ENCODE measurements at places on chromosomes 1 and 21.

GRCh38 chr21:46443910-46444309 is 14.8 kb upstream of the DIP2A start:
- no peak for DNase-seq

- no peak for DNase-seq
Observed at GRCh38 chr1:212413902-212414327, 771 bp downstream of the PACC1 start.

- no peak for DNase-seq
Observed at GRCh38 chr1:20359451-20360330, 69.0 kb downstream of the VWA5B1 start.

- DNase-seq, result no peak
Observed at GRCh38 chr1:172960019-172960418, 90.7 kb downstream of the TNFSF18 start.

DNA sequence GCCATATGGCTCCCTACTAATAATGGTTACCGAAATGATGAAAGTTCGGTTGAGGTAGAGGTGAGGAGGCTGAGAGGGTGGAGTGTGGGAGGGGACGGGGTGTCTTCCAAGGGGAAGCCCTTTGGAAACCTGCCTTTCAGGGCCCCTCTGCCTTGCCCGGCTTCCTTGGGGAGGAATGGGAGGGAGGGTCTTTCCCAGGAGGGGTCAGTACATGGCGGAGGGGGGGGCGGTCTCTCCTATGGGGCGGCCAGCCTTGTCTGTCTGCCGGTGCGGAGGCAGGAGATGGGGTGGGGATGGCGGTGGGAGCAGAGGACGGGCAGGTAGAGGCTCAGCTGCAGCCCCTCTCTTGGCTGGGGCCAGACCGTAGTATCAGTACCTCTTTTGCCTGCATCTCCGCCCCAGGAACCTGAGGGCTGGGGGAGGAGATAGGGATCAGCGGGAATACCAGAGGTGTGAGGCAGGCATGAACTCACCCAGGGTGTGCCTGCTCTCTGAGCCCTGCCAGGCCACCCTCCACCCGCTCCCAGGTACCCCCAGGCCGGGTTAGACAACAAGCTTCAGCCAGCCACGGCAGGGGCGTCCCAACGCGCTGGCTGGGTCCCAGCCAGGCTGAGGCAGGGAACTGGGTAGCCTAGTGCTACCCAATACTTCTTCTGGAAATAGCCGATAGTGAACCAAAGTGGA is 79.4 kb upstream of the POU3F1 start:
- DNase-seq, result no peak

- DNase-seq, result no peak
Observed at GRCh38 chr1:163162381-163162914, 40.3 kb downstream of the RGS5 start.

DNA sequence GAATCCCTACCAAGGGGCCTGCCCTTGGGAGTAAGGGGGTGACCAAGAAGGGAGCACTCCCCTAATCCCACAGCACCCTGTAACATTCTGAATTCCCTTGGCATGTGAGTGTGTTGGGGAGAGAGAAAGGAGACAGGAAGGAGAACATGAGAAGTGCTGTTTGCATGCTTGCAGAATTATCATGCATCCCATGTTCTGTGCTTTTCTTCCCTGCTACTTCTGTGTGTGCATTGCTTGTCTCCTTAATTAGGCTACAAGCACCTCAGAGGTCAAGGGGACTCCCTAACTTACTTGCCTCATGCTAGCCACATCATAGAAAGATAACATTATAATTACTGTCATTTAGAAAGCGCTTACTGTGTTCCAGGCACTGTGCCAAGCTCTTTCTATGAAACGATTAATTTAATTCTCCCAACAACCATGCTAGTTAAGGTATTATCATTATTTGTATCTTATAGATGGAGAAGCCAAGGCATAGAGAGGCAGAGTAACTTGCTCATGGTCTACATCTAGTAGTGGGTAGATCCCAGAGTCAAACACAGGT is 11.1 kb downstream of the NOS1AP start:
- no peak for DNase-seq
